ENCODE measurements at places on chromosomes 5 and 9.

DNA sequence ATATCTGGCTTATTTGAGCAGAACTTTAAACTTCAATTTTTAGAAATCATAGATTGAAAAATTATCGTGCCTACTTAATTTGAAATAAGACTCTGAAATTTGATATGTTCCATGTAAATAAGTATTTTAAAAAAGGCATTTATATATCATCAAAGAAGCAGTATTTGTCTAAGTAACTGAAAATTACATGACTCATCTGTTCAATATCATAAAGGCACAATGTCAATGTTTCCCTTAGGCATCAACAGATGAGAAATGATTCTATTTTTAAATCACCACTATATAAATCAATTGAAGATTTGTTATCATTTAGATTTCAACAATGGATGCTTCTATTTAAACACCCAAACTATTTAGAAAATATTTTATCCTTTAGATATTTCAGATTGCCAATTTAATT lies 142.9 kb upstream of the POU5F2 start:
- DNase-seq, result no peak

DNA sequence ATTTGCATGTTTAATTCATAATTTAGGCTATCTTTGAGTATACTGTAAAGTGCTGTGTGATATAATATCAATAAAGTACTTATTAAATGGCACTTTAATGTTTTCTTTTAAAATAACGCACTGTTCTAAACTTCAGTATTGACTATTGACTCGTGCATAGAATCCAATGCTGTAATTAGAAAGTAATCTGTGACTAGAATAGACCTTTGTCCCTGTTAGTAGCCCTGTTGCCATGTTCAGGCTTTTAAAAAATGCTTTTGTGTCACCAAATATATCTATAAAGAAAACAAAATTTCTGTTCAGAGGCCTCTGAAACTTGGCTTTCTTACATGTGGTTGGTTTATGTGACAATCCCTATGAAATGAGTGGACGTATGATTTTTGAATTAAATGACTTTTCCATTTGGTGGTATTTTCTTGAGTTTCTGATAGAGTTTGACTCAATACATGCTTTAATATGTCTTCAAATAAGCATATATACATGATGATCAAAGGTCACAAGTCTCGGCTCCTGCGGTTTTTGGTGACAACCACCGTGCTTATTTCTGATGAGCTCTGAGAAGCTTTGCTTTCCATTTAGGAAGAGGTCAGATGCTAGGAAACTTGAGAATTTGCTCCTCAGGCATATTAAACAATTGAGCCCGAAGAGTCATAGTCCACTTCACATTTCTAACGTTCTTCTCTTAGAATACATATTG lies 174.7 kb downstream of the NR3C1 start:
- no peak for DNase-seq

- no peak for DNase-seq
Measured at GRCh38 chr9:99160173-99160572, 55.3 kb downstream of the TGFBR1 start.

GRCh38 chr9:121818841-121819427 lies 167.5 kb downstream of the DAB2IP start:
- no peak for DNase-seq

- DNase-seq, result no peak
Measured at GRCh38 chr5:156513123-156513815, 186.3 kb downstream of the SGCD start.

- DNase-seq, result no peak
Measured at GRCh38 chr5:19044931-19045695, 942.9 kb downstream of the CDH18 start.

GRCh38 chr9:28909526-28909925 lies 1336.2 kb upstream of the C9orf72 start:
- DNase-seq, result no peak

GRCh38 chr9:6426117-6426516 lies 13.1 kb downstream of the UHRF2 start:
- no peak for DNase-seq

GRCh38 chr9:17578911-17579793 lies at the start of gene SH3GL2:
SH3GL2 (plus strand) TSS chr9:17579066.
- peak; percentile 8 for DNase-seq
